Ovary (tissue), 10 donors: ENCODE measurements at places on chromosomes 7 and 10. TPM values are rescaled to one million over a fixed set of nuclear protein-coding genes. Genes with fewer than 3 reads are reported as not detected.

DNA sequence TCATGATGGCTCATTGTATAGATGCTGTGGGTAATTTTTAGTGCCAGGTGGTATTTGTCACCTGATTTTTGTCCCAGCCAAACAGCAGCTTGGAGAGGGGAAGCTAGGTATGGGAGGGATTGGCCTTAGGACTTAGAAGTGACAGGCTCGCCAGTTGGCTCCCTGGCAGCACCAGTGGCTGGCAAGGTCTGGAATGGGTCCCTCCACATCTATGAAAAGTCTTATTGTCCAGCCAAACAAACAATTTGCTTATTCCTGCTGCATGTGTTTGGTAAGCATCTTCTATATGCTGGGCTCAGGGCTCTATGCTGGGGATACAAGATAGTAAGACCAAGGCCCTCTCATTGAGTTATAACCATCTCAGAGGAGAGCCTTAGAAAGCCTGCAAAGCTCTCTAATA is 42.5 kb downstream of the SORCS3 start:
- no peak for DNase-seq
- H3K4me1 ChIP-seq: no peaks in the 10 kb centered on the region
- H3K4me3 ChIP-seq: no peak overlapping the region
- no peaks in the 10 kb centered on the region for H3K36me3 ChIP-seq
- no peaks in the 10 kb centered on the region for H3K27me3 ChIP-seq

- H3K4me1 ChIP-seq: no peaks in the 10 kb centered on the region
- no peaks in the 10 kb centered on the region for H3K36me3 ChIP-seq
- H3K27ac ChIP-seq: no peak overlapping the region
- no peak overlapping the region for H3K4me3 ChIP-seq
- no peak for DNase-seq
- H3K27me3 ChIP-seq: no peaks in the 10 kb centered on the region
Observed at GRCh38 chr10:86100581-86101061, 266.0 kb downstream of the GRID1 start.

DNA sequence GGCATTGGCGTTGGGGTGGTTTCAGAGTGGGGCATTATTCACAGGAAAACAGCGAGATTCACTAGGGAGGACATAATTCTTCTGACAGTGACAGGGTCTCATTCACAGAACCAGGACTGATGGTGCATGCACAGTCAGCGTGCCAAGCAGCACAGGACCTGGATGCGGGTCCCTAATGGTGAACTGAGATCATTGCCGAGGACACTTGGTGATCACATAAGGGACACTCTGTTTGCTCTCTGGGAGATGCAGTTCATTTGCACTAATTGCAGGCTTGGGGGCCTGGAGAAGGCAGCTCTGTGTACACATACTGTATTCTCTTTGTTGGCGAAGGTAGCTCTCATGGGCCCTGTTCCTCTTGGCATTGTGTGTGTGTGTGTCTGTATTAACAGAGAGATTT is 716.1 kb downstream of the PHTF2 start:
- H3K36me3 ChIP-seq: no peaks in the 10 kb centered on the region
- no peak overlapping the region for H3K27ac ChIP-seq
- DNase-seq: no peak
- H3K4me3 ChIP-seq: no peak overlapping the region

DNA sequence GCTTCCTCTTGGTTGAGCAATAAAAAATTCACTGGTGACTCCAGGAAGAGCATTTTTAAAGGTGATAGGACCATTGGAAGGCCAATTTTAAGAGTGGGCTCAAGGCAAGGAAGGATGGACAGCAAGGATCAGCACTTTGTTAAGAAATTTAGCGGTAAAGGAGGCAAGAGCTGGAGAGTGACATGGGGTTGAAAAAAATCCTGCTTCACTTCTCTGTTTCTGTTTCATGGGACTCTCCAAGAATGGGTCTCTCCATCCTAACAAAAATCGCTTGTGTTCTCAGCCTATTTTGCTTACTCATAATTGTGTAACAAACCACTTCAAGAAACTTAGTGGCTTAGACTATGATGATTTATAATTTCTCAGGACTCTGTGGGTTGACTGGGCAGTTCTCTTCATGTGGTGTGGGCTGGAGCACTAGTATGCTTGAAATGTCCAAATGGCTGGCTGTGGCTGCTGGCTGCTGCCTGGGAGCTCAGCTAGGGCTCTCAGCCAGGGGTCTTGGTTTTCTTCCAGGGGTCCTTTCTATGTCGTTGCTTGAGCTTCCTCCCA is 59.8 kb upstream of the ZNRF2 start:
- H3K36me3 ChIP-seq: no peaks in the 10 kb centered on the region
- H3K4me1 ChIP-seq: peaks cover 1% of the 10 kb centered on the region
- no peak overlapping the region for H3K4me3 ChIP-seq

- no peak overlapping the region for H3K4me3 ChIP-seq
- no peak for DNase-seq
- no peaks in the 10 kb centered on the region for H3K4me1 ChIP-seq
- no peak overlapping the region for H3K27ac ChIP-seq
- H3K27me3 ChIP-seq: no peaks in the 10 kb centered on the region
Observed at GRCh38 chr7:34296663-34297062, 361.4 kb upstream of the NPSR1 start.

- H3K4me1 ChIP-seq: no peaks in the 10 kb centered on the region
- DNase-seq: no peak
- H3K27me3 ChIP-seq: no peaks in the 10 kb centered on the region
Observed at GRCh38 chr10:118832241-118832651, 77.5 kb upstream of the CACUL1 start.

- no peak overlapping the region for H3K27ac ChIP-seq
- no peaks in the 10 kb centered on the region for H3K4me1 ChIP-seq
Observed at GRCh38 chr10:130999376-131000202, 311.9 kb downstream of the TCERG1L start.

- no peaks in the 10 kb centered on the region for H3K27me3 ChIP-seq
- no peaks in the 10 kb centered on the region for H3K36me3 ChIP-seq
- peaks cover 3% of the 10 kb centered on the region for H3K4me1 ChIP-seq
Observed at GRCh38 chr10:24952707-24953645, 570 bp upstream of the PRTFDC1 start.

GRCh38 chr10:129893104-129894089 is 70.7 kb downstream of the EBF3 start:
- no peaks in the 10 kb centered on the region for H3K27me3 ChIP-seq
- no peaks in the 10 kb centered on the region for H3K4me1 ChIP-seq
- H3K27ac ChIP-seq: no peak overlapping the region
- DNase-seq: no peak

DNA sequence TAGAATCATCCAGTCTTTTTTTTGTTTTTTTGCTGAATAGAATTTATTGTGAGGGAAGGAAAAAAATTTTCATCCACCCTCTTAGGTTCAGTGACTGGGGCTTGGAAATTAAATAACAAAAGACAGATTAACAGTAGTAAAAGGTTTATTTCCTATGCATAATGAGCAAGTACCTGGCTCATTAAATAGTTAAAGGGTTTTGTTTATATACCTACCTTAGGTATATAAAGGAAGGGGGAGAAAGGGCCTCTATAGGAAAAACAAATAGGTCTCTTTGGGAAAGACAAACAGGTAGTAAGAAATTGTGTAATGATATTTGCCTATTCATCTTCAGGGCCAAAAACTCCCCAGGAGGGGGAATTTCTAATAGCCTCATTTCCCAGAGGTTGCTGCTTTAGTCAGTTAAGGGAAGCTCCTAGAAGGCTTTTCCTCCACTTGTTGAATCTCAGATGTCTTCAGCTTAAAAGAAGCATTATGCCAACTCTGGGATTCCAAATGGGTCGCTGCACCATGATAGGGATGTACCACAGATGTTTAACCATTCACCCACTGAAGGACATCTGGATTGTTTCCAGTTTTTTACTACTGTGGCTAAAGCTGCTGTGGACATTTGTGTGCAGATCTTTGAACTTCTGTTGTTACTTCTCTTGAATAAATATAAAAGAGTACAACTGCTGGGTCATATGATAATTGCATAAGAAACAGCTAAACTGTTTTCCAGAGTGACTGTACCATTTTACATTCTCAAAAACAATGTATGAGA is 11.3 kb downstream of the ACADSB start:
- H3K4me1 ChIP-seq: no peaks in the 10 kb centered on the region
- H3K27ac ChIP-seq: no peak overlapping the region
- H3K4me3 ChIP-seq: no peak overlapping the region
- no peaks in the 10 kb centered on the region for H3K27me3 ChIP-seq

DNA sequence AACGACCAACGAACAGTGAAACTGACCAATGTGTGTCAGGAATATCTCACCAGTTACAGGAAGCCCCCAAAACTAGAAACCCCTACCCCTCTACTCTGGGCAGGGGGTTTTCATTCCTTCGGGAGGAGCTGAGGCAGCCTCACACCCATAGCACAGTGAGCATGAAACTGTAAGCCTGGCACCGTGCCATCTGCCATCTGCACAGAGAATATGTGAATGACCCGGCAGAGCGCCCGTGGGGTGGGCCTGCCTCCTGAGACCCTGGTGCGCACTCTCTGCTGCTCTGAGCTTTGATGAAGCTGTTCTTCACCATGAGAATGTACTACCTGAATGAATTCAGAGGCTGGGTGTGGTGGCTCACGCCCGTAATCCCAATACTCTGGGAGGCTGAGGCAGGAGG is 27.1 kb downstream of the DAGLB start:
- no peaks in the 10 kb centered on the region for H3K36me3 ChIP-seq
- H3K27me3 ChIP-seq: no peaks in the 10 kb centered on the region
- no peaks in the 10 kb centered on the region for H3K4me1 ChIP-seq
- DNase-seq: no peak
- no peak overlapping the region for H3K4me3 ChIP-seq
- no peak overlapping the region for H3K27ac ChIP-seq

GRCh38 chr10:36390221-36390620 is 735.2 kb upstream of the ANKRD30A start:
- H3K27ac ChIP-seq: no peak overlapping the region
- H3K4me1 ChIP-seq: no peaks in the 10 kb centered on the region
- H3K4me3 ChIP-seq: no peak overlapping the region
- DNase-seq: no peak
- no peaks in the 10 kb centered on the region for H3K27me3 ChIP-seq

DNA sequence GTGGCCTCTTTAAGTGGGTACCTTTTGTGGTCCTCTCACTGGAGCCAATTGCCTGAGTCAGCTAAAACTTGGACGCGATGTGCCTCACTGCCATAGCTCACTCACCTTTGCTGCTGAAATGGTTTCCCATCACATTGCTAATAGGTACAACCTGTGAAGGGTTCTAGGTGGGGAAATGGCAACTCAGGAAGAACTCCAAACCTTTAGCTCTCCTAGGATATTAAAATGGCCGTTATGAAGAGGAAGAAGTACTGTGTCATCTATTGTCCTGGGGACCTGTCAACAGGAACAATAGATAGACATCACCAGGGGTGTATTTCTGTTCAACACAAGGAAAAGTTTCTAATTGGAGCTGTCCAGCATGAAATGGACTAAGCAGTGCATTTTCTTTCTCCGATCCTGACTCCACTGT is 1.2 kb upstream of the ZNF655 start:
- DNase-seq: no peak
- H3K27ac ChIP-seq: no peak overlapping the region
- H3K4me1 ChIP-seq: peaks cover 1% of the 10 kb centered on the region
- no peaks in the 10 kb centered on the region for H3K27me3 ChIP-seq

DNA sequence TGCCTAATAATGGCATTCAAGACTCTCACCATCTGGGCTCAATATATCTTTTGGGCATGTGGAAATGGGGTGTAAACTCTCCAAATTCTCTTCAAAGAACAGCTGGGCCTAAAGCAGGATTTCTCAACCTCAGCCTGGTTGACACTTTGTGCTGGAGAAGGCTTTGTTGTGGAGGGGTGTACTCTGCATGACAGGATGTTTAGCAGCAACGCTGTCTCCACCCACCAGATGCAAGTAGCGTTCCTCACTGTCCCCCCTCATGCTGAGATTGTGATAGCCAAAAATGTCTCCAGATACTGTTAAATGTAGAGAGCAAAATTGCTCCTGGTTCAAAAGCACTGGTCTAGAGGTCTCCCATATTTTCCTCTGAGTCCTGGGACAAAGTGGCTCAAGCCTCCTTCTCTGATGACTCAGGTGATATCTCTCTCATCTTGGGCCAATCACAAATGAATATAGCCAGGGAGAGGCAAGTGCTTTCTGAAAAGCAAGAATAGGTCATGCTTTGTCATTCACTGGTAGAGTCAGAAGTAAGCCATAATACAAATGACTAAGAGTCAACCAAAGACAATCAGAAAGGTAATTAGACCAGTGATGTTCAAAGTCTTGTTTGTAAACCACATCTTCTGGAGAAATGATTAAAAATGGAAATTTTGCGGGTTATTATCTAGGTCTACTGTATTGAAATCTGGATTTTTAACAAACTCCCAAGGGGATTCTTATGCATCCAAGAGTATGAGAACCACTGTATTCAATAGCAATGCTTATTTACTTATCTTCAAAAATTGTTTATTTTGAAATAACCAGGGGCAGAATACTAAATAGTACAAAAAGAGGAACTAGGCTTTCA is 330.8 kb downstream of the PTEN start:
- H3K27ac ChIP-seq: no peak overlapping the region
- no peak overlapping the region for H3K4me3 ChIP-seq

DNA sequence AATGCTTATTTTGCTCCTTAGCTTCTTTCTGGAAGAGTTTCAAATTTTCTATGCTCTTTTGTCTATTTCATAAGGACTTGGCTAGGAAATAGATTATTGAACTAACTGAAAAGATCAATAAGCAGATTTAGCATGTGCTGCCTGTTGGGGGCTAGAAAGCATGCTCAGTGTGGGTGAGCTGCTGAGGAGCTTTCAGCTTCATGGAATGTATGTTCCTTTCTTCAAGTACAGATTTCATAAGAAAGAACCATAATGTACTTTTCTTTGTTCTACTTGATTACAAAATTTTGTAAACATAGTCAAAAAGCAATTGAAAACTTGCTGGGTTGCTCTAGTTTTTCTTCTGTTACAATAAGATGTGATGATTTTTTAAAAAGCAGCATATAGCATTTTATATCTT is 73.8 kb downstream of the TAF3 start:
- H3K36me3 ChIP-seq: no peaks in the 10 kb centered on the region
- H3K4me1 ChIP-seq: no peaks in the 10 kb centered on the region
- no peak for DNase-seq
- no peak overlapping the region for H3K4me3 ChIP-seq
- no peaks in the 10 kb centered on the region for H3K27me3 ChIP-seq
- no peak overlapping the region for H3K27ac ChIP-seq

DNA sequence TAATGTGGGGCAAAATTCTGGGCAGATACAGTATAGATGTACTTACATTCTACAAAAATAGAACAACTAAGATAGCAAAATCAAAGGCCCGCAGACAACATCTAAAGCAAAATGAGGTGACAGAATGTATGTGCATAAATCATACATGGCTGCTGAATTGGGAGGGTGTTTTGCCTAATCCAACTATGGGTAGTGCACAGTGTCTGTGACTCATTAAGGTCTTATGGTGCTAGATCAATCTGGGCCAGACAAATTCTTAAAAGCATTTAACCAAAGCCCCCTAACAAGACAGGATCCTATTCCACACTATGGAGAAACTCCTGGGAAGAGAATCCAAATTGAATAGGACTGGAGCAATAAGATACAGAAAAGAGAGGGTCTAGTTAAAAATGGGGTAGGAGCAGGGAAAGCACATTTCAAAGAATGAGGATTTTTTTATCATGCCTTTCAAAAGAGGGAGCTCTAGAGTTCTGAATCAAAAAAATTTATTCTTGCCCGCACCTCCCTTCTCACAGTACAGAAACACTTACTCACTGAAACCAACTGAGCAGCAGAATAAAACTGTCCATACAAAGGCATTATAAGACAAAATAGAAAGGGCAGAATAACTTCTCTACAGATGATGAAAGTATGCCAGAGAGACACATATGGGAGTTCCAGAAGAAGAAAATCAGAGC is 181.3 kb downstream of the RNLS start:
- no peaks in the 10 kb centered on the region for H3K27me3 ChIP-seq
- no peak for DNase-seq
- no peaks in the 10 kb centered on the region for H3K4me1 ChIP-seq
- no peak overlapping the region for H3K27ac ChIP-seq

The TNS3 gene
- 91.3 TPM for polyA plus RNA-seq

The CHN2 gene
- 20.5 TPM for polyA plus RNA-seq

The TMEM236 gene
- polyA plus RNA-seq: 0.12 TPM

The RASA4B gene
- 21.1 TPM for polyA plus RNA-seq

The FFAR4 gene
- polyA plus RNA-seq: 0.28 TPM

The IFIT1 gene
- 23.0 TPM for polyA plus RNA-seq

The HOXA1 gene
- polyA plus RNA-seq: 0.45 TPM
